ENCODE measurements at places on chromosomes 12 and 14.

- DNase-seq = no peak
Observed at GRCh38 chr14:94376976-94377865, 11.2 kb downstream of the SERPINA1 start.

DNA sequence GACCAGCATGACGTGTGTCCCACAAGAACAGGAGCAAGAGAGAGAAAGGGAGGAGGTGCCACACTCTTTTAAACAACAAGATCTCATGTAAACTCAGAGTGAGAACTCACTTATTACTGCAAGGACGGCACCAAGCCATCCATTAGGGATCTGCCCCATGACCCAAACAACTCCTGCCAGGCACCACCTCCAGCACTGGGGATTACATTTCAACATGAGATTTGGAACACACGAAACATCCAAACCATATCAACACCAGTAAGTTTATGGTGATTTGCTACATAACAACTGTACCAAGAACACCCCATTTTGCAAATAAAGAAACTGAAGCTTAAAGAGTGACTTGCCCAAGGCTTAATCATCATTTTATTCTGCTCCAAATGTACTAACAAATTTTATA, 23.7 kb upstream of the OR6J1 start:
- DNase-seq = no peak

GRCh38 chr12:10967409-10967808, 19.3 kb downstream of the TAS2R50 start:
- DNase-seq = no peak

DNA sequence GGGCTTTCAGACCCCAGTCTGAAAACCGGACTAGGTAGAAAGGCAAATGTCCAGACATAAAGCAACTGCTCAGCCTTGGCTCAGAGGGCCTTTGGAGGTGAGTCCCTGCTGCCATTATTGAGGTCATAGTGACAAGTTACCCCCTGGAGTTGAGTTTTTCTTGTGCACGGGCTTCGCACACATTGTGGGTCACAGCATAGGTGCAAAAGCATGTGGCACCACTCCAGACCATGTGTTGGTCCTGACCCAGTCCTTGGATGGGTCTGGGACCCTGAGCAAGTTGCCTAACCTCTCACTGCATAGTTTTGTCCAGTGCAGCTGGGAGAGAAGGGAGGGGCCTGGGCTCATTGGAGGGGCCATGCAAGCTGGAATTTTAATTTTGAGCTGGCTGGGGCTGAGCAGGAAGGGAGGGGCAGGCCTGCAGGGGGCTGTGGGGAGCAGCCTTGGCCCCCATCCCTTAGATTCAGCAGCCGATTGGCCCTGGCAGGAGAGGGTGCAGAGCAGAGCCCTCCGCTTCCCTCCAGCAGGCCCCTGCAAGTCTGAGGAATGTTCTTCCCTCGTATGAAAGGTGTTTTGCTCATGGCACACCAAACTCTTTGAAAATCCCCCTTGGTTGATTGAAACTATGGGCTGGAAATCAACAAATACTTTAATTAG, 4.2 kb upstream of the KRT5 start:
- no peak for DNase-seq

GRCh38 chr14:53209370-53209769, 56.2 kb upstream of the DDHD1 start:
- no peak for DNase-seq

DNA sequence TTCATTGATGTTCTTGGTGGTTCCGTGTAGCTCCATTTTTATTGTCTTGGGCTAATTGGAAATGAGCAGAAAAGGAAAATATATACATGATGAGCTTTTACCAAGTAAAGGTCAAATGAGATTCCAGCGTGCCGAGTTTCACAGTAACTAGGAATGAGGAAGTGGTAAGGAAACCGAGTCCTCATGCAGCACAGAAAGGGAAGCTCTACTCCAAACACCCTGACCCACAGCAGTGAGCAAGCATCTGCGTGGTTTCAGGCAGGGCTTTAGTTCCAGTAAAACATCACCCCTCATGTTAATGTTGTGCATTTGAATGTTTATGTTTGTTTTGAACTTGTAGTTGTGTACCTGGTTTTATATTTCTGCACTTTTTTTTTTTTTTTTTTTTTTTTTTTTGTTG, 208.0 kb downstream of the SLC41A2 start:
- no peak for DNase-seq

DNA sequence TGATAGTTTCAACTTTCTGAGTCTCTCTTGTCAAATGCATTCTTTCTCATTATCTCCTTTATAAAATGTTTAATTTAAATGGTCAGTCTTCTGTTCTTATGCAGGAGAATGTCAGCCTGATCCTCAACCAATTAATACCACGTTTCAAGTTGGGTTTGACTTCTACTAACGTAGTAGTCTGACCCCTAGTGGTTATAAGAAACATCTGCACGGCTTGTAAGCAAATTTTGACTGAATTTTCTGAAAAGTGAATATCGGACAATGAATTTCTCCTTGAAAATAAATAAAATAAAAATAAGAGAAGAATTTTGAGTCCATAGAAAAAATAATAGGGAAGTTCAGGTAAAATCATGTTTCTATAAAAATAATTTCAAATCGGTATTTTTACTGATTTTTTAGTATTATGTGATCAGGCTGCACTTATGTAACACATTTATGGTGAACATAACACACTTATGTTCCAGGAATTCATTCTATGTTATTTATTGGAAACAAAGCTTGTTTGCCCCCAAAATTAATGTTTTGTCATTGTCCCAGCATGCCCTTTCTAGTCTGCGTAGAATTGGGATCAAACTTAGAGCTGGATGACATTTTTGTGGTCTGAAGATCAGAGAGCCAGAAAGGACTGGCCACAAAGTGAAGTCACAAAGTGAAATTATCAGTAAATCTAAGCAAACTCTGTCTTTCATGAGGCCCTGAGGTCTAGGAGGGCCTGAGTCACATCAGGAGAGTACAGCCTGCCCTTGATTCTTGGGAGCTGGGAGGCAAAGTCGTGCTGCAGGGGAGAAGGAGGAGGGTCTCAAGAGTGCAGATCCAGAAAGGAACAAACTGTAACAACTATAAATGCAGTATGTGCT, 101.2 kb upstream of the STXBP6 start:
- peak; percentile 20 for DNase-seq

DNA sequence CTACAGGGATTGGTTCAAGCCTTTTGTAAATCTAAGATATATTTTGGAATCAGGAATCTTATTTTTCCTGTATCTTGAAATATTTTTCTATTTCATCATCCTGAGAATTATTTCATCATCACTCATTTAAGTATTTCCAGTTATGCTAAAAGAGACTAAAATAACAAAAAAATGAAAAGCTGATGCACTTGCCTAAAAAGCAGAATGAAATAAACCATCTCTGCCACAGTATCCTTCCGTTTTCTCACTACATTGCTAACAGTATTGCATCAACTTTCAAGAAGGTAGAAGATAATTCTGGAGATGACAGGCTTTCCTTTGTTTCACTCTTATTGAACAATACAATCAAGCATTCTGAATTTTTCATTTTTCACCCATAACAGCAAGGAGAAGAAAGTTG, 31.1 kb upstream of the EIF5 start:
- DNase-seq = no peak

GRCh38 chr12:112294793-112295192, 87.4 kb downstream of the HECTD4 start:
- peak; percentile 12 for DNase-seq

DNA sequence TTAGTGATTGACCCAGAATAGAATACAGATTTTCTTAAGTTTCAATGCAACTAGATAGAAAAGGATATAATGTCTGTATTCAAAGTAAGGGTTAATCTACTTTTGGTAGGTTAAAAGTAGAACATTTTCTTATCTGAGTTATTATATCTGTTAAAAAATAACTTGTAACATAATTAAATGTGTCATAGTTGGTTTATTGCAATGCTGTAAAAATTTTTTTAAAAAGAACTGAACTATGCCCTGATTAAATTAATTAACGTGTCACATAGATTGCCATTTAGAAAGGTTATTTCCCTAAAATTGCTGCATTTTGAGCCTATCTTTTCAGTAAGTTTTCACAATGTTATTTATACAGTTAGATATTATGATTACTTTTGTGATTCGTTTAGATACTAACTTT, 89.2 kb downstream of the PDE3A start:
- DNase-seq = no peak

GRCh38 chr14:22532345-22533056, 56.5 kb downstream of the DAD1 start:
- no peak for DNase-seq

DNA sequence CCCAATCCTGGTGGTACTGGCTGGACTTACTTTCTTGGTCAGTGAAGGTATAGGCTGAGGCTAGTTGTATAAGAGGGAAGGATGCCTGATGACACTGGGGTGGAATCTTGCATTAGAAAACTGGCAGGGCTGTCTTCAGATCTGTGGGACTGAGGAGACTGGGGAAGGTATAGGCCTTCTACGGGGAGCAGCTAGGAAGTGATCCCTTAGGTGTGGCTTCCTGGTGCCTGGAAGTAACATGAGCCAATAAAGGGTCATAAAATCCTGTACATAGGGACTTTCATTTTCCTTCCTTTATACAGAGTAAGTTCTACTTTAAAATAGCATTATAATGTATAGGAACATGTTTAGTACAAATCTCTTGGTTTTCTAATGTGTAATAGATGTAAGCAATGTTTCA, 716.8 kb downstream of the LRFN5 start:
- DNase-seq = no peak

DNA sequence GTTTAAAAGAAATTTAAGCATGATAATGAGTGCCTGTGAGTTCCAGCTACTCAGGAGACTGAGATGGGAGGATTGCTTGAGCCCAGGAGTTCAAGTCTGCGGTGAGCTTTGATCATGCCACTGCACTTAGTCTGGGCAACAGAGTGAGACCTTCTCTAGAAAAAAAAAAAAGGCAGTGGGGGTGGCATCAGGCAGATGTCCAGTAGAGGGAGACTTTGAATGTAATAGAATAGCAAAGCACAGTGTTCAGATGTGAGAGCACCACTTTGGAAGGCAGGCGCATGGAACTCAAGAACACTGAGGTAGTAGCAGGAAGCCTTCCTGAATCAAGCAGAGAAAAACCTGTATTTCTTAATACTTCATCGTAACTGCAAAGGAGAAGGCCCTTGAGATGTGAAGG, 394.5 kb upstream of the GARIN6 start:
- no peak for DNase-seq

DNA sequence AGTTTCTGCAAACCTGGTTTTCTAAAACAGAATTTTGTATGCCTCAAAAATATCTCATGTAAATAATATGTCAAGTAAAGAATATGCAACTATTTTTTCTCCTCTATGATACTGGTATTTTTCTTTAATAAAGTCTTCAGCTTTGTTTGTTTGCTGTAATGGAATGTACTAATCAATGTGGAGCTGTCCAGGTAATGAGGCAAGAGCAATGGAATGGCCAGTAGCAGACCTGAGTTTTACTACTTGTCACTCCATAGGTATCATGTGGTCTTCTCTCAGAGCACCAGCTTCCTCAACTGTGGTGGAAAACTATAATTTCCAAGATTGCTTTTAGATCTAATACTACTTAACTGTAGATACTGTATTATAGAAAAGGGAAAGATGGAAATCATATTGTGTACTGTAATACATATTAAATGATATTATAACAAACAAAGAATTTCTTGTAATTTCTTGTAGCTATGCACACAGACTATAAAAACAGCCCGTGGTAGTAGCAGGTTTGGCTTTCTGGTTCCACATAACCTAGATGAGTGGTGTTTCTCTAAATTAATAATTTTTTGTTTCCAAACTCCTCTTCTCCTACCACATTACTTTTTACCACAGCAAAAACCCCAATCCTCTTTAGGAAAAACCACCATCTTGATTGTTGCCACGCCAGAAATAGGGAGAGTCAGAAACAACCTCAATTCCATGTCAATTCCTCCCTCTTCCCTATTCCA, 70.6 kb downstream of the KIF21A start:
- no peak for DNase-seq

DNA sequence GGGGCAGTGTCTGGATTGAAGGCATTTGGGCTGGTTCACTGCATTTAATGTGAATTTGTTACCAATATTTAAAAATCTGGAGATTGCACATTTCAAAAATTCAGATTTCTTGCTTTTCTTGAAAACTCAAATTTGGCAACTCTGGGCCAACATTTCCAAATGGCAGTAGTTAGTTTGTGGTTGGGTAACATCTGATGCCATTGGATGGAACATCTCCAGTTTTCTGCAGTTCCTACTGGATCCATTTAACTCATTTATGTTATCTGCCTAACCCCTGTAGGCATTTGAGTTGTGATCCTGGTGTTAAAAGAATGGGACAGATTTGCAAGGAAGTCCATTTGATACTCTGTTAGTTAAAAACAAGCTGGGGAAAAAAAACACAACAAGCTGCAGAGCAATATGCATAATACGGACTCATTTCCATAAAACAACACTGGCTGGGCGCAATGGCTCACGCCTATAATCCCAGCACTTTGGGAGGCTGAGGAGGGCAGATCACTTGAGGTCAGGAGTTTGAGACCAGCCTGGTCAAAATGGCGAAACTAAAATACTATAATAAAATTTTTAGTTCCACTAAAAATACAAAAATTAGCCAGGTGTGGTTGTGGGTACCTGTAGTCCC, 7.9 kb downstream of the EIF2B2 start:
- no peak for DNase-seq

DNA sequence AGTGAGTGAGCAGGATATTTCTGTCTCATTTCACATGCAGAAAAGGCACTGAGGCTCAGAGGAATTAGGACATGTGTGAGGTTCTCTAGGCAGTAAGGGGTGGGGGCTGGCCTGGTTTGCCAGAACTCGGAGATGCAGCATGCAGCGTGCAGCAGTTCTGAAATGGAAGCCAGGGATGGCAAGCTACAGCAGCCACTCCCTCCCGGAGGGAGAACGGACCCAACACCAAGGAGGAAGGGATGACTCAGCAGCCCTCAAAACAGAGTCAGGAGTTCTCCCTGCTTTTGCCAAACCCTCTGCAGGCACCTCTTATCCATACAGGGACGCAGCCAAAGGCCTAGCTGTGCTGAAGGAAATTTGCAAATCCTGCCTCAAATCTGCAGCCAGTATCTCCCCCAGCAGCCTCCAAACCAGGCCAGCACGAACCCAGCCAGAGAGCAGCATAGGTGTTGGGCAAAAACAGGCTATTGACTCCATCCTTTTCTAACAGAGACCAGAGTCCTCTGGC, 10.3 kb upstream of the SERPINA3 start:
- no peak for DNase-seq

GRCh38 chr14:96826818-96827217, 29.6 kb downstream of the VRK1 start:
- DNase-seq = no peak
